ENCODE measurements at places on chromosomes 2 and 18. TPM values are rescaled to one million over a fixed set of nuclear protein-coding genes. Genes with fewer than 3 reads are reported as not detected.

- no peak for DNase-seq
Measured at GRCh38 chr18:34820360-34821065, 110.4 kb downstream of the DTNA start.

GRCh38 chr2:78263571-78263970, 741.4 kb upstream of the LRRTM4 start:
- DNase-seq = no peak

- DNase-seq = no peak
Measured at GRCh38 chr2:102436323-102436722, 13.4 kb downstream of the IL18RAP start.

DNA sequence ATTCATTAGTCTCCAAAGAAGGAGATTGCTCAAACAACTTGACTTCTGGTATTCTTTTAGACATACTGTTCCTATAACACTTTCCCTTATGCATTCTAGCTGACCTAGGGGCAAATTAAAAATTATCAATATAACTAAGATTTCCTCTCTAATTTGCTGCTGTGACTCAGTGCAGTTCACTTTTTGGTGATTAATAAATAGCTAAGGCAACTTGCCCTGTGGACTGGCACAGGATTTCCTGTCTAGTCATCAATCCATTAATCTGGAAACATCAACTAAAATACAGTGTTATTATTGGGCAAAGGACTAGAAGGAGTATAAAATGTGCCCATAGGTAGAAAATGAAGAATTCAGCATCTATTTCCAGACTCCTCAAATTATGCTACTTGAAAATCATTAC, 83.5 kb upstream of the SERPINE2 start:
- DNase-seq = no peak

DNA sequence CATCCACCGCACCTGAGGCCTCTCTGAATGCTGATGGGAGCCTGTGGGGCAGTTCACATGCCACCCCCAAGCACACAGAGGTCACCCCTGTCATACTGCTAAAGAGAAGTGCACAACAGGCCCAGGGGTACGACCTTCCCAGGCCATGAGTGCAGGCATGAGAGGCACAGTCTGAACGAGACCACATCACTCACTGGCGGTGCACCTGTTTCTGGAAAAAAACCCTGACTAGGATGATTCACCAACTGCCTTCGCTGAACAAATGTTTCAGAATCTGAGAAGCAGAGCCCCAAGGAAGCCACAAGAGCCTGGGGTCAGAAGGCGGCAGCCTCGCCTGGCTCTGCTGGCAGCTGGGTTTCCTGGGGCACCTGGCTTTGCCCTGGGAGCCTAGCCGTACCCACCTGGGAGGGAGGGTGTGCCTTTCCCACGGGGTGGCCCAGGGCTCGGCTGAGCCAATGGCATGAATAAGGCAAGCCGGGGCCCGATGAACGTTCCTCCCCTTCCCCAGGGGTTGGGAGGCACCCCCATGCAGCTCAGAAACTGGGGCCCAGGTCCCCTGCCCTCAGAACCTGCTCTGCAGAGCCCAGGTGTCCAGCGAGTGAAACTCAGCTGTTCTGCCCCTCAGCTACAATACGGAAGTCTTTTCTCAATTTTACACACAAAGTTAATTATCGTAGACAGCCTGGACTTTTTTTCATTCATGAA, 73.8 kb downstream of the HDAC4 start:
- DNase-seq = no peak

DNA sequence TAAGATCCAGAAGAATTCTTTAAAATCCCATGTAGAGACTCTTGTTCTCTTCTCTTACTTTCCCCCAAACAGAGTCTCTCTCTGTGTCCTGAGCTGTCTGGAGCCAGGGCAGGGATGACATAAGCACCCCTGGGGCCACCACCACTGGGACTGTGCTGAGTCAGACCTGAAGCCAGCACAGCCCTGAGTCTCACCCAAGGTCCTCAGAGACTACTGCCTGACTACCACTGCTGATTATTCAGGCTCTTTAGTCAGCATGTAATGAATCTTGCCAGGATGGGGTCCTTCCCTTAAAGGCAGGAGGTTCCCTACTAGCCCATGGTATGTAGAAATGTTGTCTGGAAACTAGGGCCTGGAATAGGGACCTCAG, 34.9 kb upstream of the DYNC1I2 start:
- DNase-seq = no peak

GRCh38 chr2:227491386-227491785, 19.4 kb downstream of the AGFG1 start:
- no peak for DNase-seq

- no peak for DNase-seq
Measured at GRCh38 chr2:7272210-7272609, 355.0 kb downstream of the RNF144A start.

- DNase-seq = no peak
Measured at GRCh38 chr2:152594792-152595191, 122.5 kb downstream of the PRPF40A start.

GRCh38 chr18:4597301-4597700, 142.2 kb upstream of the DLGAP1 start:
- DNase-seq = no peak

DNA sequence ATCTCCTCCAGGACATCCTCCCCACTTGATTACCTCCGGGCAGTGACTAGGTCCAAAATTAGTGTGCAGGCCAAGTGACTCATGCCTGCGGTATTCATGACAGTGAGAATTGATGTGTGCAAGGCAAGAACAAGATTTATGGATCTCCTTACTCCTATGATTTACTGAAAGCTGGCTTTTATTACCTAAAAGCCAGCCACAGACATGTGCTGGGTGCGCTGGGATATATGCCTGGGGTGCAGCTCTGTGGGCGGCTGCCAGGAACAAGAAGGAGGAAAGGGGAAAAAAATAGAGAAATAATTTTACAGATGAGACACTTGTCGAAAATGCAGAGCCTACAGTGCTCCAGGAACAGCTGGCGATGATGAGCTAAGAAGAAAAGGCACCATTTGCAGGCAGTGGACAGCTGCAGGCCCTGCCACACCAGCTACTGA, 359.3 kb downstream of the CMPK2 start:
- no peak for DNase-seq

DNA sequence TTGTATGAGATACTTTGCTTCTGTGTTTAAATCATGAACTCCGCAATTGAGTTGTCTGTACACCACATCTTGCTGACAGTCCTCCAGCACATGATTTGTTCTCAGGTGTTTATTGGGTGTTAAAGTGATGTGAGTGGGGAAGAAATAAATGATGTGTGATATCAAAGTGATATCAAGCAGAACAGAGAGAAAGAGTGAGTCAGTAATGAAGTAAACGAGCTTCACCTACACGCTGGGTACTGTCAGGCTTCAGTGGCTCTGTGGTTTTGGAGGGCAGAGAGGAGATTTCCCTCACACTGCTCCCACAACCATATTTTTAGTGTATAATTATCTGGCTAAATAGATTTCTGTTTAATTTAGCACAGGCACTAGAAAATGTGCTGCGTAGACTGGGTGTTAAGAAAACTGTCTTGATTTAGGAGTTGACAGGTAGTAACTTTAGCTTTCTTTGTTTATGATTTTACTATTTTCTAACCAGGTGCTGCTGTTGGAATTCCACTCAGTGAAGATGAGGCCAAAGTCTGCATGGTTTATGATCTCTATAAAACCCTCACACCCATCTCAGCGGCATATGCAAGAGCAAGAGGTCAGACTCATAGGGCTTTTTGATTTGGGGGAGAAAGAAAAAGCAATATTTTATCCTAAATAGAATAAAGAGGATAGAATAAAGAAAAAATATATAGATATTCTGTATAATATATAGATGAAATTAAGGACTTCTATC, 21.2 kb downstream of the ATIC start:
- no peak for DNase-seq

GRCh38 chr2:138059487-138060300, 95.4 kb downstream of the HNMT start:
- peak; percentile 46 for DNase-seq

- no peak for DNase-seq
Measured at GRCh38 chr2:161246281-161246680, 61.9 kb upstream of the PSMD14 start.

DNA sequence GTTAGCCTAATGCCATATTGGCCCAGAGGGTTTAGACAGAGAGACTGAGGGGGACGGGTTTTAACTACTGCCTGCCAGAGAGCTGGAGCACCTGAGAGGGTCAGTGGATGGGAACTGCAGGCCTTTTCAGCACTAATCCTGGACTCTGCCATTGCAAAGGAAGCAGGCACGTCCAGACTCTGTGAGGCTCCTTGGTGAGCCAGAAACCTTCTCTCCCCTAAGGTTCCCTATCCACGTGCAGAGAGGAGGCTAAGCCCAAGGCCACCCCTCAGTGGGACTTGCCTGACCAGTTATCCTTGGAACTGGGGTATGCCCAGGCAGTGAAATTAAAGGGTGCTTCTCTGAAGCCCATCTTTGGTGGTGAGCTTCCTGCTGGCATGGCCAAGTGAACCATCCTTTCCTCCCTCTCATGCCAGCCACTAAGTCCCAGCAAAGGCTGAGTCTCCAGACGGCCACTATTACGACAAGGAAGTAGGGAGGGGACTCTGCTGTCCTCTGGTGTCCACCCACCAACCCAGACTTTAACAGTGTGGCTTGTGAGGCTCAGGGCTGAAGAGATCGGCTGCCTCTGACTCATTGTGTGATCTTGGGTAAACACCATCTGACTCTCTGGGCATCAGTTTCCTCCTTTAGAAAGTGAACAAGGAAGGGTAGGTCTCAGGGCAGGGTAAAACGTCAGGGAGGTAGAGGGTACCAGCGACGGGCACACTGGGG, 3.9 kb upstream of the MLPH start:
- DNase-seq = no peak

GRCh38 chr18:62643181-62643580, 72.2 kb upstream of the PHLPP1 start:
- DNase-seq = no peak

- DNase-seq = no peak
Measured at GRCh38 chr2:219436491-219436890, 1.8 kb downstream of the SPEG start.

DNA sequence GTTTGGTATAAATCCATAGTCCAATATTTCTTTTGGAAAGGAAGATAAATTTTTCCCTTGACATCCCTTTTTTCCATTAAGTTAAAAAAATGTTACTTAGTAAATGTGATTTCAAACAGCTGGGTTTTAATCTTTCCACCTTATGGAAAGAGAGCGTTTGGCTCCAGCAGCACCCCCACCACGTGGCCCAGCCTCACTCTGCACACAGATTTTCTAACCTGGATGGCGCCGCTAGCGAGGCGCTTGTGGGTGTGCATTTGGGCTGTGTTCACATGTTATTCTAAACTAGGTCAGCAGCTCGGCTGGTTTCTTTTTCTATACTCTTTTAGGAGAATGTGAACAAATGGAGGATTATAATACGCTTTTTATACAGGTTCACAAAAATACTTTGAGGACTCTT, 218.0 kb downstream of the LDLRAD4 start:
- no peak for DNase-seq

DNA sequence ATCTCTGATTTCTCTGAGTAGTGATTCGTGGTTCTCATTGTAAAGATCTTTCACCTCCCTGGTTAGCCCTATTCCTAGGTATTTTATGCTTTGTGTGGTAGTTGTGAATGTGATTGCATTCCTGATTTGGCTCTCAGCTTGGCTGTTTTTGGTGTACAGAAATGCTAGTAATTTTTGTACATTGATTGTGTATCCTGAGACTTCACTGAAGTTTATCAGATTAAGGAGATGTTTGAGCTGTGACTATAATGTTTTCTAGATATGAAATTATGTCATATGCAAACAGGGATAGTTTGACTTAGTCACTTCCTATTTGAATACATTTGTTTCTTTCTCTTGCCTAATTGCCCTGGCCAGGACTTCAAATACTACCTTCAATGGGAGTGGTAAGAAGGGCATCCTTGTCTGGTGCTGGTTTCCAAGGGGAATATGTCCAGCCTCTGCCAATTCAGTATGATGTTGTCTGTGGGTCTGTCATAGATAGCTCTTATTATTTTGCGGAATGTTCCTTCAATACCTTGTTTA, 251.9 kb upstream of the ZNF804A start:
- no peak for DNase-seq

DNA sequence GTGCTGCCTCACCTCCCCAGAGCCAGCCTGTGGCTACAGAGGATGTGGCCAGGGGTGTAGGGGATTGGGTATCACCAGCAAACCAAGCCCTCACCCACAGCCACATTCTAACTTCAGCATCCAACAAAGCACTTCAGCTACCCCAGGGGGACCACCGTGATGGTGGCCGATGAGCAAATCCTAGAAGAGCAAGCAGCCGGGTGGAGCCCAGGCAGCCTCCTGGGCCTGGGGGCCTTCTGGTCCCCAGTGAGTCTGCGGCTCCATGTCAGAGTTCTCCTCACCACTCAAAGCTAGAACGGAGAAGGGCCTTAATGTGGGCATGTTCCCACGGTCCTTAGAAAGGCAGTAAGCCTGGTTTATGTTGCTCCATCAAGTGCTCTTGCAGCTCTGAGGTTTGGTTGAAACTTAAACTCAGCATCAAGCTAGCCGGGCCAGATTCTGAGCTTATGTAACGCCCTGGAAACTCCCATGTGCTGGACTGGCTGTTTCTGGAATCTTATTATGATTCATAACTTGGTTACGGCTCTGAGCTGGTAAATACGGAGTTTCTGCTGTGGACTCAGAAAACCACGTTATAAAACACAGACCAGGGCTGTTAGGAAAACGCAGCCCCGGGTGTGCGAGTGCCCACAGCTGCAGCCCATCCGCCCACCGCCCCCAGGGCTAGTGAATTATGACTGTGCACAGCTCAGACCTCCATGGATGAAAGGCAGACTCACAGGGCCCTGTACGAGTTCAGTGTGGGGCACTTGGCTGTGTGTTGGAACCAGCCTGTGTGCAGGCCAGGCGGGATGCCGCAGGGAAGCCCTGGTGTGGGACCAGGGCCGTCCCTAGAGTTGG, 99.8 kb downstream of the SEPTIN10 start:
- no peak for DNase-seq

- DNase-seq = no peak
Measured at GRCh38 chr2:122532481-122532880, 777.0 kb downstream of the TSN start.

DNA sequence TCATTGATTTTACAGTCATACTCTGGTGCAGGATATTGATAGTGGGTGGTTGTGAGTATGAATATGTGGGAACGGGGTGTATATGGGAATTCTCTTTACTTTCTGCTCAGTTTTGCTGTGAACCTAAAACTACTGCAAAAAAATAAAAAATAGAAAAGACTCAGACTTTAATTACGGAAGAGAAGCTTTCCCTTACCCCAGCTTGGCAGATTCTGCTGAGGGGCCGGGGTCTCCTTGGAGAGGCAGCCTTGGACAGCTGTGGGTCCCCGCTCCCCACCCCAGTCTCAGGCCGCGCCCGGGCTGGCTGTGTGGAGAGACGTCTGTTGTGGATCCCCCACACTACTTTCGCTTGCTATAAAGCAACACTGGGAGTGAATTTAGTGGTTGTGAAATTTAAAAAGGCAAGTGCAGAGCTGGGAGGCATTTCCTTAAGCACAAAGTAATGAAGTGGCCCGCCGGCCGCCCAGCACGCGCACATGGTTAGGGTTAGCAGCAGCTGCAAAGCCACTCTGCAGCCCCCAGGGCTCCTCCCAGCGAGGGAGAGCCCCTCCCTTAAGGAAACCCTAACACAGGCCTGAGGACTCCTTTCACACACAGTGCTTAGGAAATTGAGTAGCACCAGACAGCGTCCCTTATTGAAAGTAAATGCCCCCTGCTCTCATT, 102.4 kb downstream of the DDX1 start:
- DNase-seq = no peak

GRCh38 chr2:109171444-109172334, 42.7 kb downstream of the SH3RF3 start:
- no peak for DNase-seq

DSEL gene
- total RNA-seq = 0.06 TPM

BMP10 gene
- not detected for total RNA-seq

SGPP2 gene
- total RNA-seq = not detected

ZSWIM2 gene
- not detected for total RNA-seq

COLEC12 gene
- total RNA-seq = 0.02 TPM

CLEC4F gene
- 0.13 TPM for total RNA-seq

DSC3 gene
- 0.38 TPM for total RNA-seq

MLPH gene
- total RNA-seq = not detected

OR6B2 gene
- not detected for total RNA-seq

Measured in HepG2 (cell line).